ENCODE measurements at places on chromosomes 12 and 14.

DNA sequence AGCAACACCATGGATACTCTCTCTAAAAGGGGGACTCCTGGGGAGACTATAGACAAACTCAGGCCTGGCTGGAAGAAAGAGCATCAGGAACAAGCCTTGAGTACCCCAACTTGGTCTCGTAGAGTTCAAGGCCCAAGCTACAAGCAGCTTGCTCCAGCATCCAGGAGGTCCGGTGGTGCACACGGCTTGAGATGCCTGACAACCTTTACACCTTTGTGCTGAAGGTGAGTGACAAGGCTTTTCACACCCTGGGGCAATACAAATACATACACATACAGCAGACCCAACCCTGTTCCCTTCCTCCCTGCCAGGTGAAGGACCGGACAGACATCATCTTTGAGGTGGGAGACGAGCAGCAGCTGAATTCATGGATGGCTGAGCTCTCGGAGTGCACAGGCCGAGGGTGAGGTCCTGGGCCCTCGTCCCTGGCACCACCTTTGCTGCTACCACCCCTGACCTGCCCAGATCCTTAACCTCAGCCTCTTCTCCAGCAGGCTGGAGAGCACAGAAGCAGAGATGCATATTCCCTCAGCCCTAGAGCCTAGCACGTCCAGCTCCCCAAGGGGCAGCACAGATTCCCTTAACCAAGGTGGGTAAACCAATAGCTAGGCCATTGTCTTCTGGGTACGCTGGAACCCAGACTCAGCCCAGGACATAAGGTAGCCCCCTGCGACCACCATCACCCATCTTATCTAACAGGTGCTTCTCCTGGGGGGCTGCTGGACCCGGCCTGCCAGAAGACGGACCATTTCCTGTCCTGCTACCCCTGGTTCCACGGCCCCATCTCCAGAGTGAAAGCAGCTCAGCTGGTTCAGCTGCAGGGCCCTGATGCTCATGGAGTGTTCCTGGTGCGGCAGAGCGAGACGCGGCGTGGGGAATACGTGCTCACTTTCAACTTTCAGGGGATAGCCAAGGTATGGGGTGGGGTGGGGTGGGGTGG is 41.2 kb downstream of the SH2B3 start:
- DNase-seq = no peak

DNA sequence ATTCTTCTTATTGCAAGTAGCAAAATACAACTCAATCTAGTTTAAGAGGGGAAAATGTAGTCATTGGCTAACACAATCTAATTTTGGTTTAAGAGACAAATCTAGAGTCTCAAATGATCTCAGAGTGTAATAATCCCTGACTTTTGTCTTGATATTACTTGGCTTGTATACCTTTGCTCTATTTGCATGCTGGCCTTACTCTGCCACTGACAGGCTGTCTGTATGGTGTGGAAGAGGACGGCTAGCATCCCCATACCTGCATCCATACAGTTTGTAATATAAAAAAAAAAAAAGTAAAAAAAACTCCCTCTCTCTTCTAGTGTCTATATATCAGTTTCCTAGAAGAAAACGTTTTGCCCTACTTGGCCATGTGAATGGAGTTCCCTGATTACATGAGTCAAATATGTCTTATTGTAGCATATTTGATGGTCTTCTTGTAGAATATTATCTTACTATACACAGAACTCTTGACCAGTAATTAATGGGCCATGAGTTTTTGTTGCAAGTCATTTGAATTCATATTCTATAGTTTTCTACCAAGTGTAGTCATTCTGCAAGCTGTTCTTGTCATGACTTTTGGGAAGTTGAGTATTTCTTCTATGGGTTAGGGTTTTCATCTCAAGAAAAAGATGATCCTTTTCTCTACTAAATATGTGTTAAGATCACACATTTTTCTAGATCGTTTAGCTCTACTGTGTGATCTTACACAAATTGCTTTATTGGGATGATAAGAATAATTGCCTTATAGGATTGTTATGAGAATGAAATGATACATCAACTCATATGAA is 8.2 kb downstream of the HIF1A start:
- DNase-seq = no peak

- DNase-seq = no peak
Measured at GRCh38 chr14:32352631-32353030, 23.5 kb downstream of the AKAP6 start.

- no peak for DNase-seq
Measured at GRCh38 chr14:74936151-74936550, 13.1 kb upstream of the RPS6KL1 start.

Data from DMS153 (cell line).